GM10248 (cell line): ENCODE measurements at places on chromosomes 13 and 19.

DNA sequence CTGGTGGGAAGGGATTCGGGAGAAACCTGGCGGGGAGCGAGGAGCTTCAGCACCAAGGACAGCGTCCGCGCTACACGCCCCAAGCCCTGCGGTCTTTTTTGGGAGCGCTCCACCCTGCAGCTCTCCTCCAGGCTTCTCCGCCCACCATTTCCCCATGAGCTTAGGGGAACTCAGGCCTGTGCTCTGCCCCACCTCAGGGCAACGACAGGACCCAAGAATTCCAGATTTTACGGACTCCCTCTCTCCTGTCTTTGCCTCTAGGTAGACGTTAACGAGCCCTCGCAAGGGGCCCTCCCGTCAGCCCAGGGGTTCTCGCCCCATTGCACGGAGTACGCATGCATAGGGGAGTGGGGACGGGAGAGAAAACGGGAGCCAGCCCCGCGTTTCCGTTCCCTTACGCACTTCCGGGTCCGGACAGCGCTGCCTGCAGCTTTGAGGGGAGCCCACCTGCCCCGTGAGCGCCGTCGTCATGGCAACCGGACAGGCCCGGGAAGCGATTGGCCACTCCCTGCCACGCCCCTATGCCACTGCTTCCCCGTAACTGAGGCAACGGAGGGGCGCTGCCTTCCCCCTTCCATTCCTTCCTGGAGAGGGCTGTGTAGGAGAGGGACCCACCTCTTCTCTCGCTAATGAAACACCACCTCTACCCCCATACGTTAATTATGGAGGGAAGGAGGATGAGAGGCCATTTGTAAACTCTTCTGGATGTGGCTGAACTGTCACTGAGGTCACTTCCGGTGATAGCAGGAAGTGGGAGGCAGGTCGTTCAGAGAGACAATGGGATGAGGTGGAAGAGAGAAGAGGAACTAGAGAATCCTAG lies 20.8 kb downstream of the NOVA2 start:
- DNase-seq = peak; percentile 75

GRCh38 chr13:76016799-76017400 lies 380.8 kb downstream of the LMO7 start:
- DNase-seq = peak; percentile 21

DNA sequence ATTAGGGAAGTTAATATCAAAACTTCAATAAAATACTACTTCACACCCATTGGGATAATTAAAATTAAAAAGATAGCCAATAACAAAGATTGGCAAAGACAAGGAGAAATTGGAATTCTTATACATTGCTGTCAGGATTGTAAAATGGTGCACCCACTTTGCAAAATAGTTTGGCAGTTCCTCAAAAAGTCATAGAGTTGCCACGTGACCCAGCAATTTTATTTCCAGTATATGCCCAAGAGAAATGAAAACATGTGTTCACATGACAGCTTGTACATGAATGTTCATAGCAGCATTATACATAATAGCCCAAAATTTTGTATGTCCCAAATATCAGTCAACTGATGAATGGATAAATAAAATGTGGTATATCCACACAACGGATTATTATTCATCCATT lies 3.3 kb downstream of the MBD3L1 start:
- no peak for DNase-seq

DNA sequence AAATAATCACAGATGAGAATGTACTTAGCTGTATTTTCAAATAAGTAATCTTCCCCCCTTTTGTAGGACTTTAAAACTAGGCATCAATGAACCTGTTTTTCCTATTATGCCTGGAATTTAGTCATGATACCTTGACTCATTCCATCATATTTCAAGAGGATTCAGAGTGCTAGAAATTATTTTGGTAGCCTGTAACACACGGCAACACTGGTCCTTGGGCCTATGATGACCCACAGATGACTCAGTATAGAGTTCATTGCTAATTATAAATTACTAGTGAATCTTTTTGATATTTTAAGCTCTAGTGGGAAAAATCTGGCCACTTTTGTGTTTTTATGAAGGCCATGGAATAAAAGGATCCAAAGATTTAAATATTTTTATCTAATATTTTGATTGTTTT lies 26.0 kb upstream of the GARRE1 start:
- no peak for DNase-seq

DNA sequence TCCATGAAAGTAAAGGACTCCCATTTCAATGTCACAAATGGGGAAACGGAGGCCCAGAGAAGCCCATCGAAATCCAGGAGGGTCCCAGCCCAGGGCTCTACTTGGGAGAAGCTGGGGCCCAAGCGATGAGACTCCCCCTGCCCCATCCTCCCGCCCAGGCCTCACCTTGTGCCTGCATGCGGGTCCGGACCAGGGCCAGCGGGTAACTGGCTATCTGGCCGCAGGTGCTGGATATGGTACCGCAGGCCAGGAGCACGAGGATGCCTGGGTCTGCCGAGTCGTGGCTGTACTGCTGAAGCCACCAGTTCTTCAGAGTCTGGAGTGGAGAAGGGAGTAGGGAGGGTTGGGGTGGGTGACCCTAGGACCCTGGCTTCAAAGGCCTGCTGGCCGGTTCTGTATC lies 10.4 kb upstream of the SLC25A41 start:
- no peak for DNase-seq

DNA sequence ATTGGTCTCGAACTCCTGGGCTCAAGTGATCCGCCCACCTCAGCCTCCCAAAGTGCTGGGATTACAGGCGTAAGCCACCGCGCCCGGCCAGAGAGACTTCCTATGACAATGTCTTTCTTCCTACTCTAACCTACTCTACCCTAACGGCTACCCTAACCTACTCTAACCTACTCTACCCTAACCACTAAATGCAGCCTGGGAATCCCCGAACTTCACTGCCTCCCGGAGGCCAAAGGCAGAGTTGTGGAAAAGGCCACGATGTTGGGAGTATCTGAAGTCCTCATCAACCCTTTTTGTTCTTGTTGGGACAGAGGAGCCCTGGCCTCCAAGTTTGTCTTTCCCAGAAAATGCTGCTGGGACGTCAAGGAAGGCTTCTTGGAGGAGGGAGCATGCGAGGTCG lies 967 bp upstream of the NR2C2AP start:
- no peak for DNase-seq

GRCh38 chr13:89584058-89584620 lies 1763.3 kb upstream of the MIR17HG start:
- no peak for DNase-seq

- no peak for DNase-seq
Observed at GRCh38 chr13:99653526-99653925, 152.3 kb downstream of the TM9SF2 start.

DNA sequence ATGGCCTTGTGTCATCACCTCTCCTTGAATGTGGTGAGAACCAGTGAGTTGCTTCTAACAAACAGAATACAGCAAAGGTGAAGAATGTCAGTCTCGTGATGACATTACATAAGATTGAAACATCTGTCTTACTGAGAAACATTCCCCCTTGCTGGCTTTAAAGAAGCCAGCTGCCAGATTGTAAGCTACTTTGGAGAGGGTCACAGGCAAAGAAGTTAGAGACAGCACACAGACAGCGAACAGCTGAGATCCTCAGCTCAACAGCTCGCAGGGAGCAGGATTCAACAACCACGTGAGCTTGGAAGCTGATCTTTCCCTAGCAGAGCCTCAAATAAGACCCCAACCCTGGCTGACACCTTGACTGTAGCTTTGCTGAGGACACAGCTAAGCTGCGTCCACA lies 367.9 kb downstream of the LIG4 start:
- no peak for DNase-seq

- DNase-seq = peak; percentile 18
Observed at GRCh38 chr13:33787051-33787591, 30.8 kb upstream of the RFC3 start.

DNA sequence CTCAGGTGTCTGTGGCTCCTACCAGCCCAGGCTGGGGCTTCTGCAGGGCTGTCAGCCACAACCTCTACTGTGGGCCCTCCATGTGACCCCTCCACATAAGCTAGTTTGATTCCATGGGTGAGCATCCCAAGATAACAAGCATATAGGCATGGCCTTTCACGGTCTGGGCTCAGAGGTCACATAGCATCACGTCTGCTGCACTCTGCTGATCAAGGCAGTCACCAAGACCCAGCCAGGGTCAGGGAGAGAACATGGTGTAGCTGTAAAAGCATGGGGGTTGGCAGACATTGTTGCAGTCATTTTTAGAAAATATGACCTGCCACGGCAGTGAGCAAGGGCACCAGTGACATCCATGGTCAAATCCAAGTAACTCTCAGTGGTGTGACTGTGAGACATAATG lies 698.8 kb downstream of the UQCRFS1 start:
- no peak for DNase-seq

DNA sequence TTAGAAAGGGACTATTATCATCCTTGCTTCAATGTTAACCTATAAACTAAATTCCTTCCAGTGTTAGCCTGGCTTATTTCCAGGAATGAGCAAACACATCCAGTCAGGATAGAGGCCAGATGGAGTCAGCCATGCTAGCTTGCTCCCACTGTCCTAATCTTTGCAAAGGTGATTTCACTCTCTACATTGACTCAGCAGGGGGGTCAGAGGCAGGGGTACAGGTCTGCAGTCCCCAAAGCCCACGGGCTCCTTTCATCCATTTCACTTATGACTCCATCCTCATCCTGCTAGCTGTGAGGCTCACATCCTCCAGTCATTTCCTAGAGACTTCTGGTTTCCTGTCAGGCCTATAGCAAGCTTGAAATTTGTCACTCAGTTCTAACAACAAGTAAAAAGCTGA lies 63.4 kb upstream of the CEACAM8 start:
- DNase-seq = no peak

- no peak for DNase-seq
Observed at GRCh38 chr13:34343413-34343940, 525.5 kb downstream of the RFC3 start.

DNA sequence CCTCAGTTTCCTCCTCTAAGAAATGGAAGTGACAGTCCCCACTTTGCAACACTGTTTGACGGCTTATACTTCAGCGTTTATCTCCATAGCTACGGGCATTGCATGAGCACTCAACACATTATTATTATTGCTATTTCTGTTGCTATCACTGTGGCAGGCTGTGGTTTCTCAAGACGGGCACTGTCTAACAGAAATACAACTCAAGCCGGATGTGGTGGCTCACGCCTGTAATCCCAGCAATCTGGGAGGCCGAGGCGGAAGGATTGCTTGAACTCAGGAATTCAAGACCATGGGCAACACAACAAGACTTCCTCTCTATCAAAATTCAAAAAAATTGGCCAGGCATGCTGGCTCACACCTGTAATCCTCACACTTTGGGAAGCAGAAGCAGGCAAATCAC lies 4.9 kb upstream of the ZSWIM4 start:
- no peak for DNase-seq

DNA sequence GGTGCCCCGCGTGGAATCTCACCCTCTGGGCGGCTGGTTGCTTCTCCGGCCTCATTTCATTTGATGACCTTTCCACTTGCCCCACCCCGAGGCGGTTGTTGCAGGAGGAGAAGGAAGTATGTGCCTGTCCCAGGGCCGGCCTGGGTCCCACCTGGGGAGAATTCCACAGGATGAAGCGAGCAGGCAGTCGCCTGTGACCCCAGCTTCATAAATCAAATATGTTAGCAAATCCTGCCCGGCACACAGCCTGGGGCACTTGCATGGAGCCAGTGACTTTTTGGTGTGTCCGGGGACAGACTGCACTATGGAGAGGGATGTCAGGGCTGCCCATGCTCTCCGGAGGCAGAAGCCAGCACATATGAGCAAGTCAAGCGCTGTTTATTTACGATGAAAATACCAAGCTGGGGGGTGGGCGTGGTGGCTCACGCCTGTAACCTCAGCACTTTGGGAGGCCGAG lies 19.7 kb upstream of the ZBTB7A start:
- DNase-seq = no peak

GRCh38 chr19:51514866-51515481 lies 13.4 kb upstream of the SIGLEC12 start:
- DNase-seq = peak; percentile 63

DNA sequence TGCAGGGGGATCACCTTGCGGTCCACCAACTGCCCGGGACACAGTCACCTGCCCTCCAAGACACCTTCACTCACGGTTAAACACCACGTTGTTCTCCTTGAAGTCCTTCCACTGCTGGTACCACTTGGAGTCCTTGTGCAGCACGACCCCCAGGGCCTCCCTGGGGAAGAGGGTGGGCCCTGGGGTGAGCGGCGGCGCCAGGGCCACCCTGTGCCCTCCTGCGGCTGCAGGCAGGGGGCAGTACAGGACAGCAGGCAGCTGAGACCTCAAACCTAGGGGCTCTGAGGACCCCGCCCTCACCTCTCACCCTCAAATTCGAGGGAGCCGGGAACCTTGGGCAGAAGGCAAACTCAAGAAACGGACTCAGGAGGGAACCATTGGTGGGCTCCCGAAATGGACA lies 7.5 kb upstream of the CTXN1 start:
- no peak for DNase-seq

DNA sequence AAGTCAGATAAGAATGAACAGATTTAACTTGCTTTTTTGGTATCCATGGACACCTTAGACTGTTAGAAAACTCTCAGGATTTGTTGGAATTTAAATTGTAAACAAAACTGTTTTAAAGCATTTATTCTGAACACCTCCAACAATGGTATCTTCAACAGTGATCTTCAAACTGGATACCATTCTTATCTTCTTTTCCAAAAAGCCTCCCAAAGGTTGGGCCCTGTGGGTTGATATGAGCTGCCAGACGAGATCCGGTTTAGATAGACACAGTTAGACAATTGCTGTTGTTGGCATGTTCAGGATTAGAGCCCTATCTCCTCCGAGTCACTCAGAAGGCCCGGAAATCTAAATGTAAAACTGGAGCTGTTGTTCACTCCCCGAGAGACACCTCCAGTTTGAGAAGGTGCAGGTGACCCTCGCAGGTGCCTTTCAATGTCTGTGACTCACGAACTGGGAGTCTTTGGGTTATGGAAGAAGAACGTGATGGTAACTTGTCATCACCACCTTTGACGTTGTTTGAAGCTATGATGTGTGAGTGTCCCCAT lies 143.6 kb upstream of the RNF113B start:
- no peak for DNase-seq

DNA sequence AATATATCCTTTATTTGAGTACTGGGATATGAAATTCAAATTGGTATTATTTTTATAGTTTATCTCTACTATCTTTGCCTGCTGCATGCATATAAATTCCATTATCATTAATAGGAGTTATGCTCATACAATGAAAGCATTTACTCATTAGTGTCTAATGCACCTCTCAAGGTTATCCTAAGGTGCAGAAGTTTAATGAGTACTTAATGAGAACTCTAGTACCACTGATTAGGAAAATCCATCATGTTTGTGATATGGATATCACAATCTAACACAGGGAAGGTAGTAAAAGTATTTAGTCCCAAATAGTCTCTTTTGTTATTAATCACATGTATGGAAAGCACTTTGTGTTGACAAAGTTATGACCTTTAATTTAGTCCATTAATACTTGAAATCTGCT lies 77.2 kb upstream of the SLC10A2 start:
- no peak for DNase-seq

DNA sequence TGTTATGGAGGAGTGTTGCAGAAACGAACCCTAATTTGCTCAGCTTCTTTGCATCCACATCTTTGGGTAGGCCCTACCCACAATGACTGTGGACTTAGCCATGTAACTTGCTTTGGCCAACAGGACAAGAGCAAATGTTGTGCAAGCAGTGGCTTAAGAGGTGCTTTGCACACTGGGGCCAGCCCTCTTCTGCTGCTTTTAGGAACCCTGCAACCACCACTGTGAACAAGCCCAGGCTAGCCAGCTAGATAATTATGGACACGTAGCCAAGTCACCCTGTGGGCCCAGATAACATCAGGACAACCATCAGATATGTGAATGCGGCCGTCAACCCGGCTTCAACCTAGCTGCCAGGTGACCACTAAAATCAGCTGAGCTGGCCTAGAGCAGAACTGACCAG lies 17.1 kb downstream of the C19orf47 start:
- DNase-seq = no peak
